ENCODE measurements at places on chromosomes 2 and 18.

- H3K27ac ChIP-seq: no peak overlapping the region
- no peaks in the 10 kb centered on the region for H3K36me3 ChIP-seq
- H3K4me3 ChIP-seq: no peak overlapping the region
- H3K27me3 ChIP-seq: no peaks in the 10 kb centered on the region
These were observed 146.5 kb downstream of the GLI2 start for GRCh38 chr2:120881981-120882788.

DNA sequence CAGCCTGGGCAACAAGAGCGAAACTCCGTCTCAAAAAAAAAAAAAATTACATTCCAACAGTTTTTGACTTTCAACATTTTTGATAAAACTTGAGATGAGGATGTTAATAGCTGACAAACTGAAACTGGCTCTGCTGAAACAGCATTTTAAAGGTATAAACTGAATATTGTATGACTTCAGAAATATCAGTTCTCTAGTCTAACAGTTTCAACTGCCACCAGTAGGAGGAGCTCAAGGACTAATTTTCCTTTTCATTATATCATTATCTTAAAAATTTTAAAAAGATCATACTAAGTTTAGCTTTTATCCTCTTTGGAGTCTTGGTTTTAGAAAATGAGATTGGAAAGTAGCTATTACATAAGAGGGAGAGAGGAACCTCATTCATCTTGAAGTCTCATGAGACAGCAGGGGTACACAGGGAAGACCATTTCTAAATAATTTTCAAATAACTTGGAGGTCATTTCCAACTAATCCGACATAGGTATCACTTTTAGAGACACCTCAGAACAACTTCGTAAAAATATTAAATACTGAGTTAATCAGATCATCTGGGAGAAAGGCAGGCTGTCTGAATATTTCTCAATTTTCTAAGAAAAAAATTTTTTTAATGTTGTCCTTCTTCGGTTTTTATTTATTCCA, 37.6 kb upstream of the MCM6 start:
- no peaks in the 10 kb centered on the region for H3K27me3 ChIP-seq
- no peak overlapping the region for H3K27ac ChIP-seq
- DNase-seq: no peak
- H3K4me1 ChIP-seq: no peaks in the 10 kb centered on the region

GRCh38 chr18:37222999-37223378, 342.6 kb downstream of the CELF4 start:
- H3K4me1 ChIP-seq: no peaks in the 10 kb centered on the region
- H3K27me3 ChIP-seq: no peaks in the 10 kb centered on the region
- no peak overlapping the region for H3K27ac ChIP-seq

GRCh38 chr2:7931808-7932207, 750.0 kb upstream of the ID2 start:
- H3K27ac ChIP-seq: no peak overlapping the region
- no peak overlapping the region for H3K4me3 ChIP-seq
- no peaks in the 10 kb centered on the region for H3K27me3 ChIP-seq
- H3K4me1 ChIP-seq: no peaks in the 10 kb centered on the region
- no peaks in the 10 kb centered on the region for H3K36me3 ChIP-seq

DNA sequence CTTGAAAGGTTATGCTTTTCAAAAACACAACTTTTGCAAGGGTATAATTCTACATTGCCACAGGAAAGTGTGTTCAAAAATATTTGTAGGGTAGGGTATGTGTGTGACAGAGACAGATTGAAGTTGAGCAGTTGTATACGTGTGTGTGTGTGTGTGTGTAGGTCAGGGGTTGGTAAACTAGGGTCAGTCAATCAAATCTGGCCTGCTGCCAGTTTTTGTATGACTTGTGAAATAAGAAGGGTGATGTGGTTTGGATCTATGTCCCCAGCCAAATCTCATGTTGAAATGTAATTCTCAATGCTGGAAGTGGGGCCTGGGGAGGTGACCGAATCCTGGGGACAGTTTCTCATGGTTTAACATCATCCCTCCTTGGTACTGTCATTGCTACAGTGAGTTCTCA, 148.2 kb downstream of the CERS6 start:
- no peak overlapping the region for H3K27ac ChIP-seq
- H3K4me1 ChIP-seq: no peaks in the 10 kb centered on the region
- H3K36me3 ChIP-seq: no peaks in the 10 kb centered on the region
- H3K27me3 ChIP-seq: no peaks in the 10 kb centered on the region
- H3K4me3 ChIP-seq: no peak overlapping the region

DNA sequence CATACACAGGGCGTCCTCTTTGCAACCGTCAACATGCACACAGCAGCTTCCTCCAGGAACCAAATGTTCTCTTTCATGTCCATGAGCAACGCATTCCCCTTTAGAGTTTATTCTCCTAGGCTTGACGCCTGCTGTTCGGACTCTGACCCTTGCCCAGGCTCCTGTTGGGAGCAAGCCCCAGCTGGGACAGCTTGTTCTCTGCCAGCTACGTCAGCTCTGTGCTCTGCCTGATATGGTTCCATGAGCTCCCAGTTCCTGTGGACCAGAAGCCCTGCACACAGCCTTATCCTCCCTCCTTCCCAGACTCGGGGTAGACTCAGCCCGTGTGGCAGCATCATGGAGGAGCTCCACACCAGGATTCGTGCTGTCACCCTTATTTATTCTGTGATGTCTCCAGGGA, 253.1 kb upstream of the PXDN start:
- H3K27ac ChIP-seq: no peak overlapping the region
- no peak overlapping the region for H3K4me3 ChIP-seq
- H3K36me3 ChIP-seq: no peaks in the 10 kb centered on the region

- no peak overlapping the region for H3K4me3 ChIP-seq
- peak overlapping the region; percentile 87 for H3K27ac ChIP-seq
- H3K27me3 ChIP-seq: no peaks in the 10 kb centered on the region
- no peak for DNase-seq
- H3K36me3 ChIP-seq: no peaks in the 10 kb centered on the region
These were observed 13.1 kb downstream of the GNLY start for GRCh38 chr2:85707304-85707703.

GRCh38 chr18:11963991-11964484, 17.3 kb upstream of the IMPA2 start:
- no peak overlapping the region for H3K27ac ChIP-seq
- H3K27me3 ChIP-seq: no peaks in the 10 kb centered on the region
- no peaks in the 10 kb centered on the region for H3K4me1 ChIP-seq
- H3K4me3 ChIP-seq: no peak overlapping the region
- no peak for DNase-seq

- no peak overlapping the region for H3K27ac ChIP-seq
- no peak overlapping the region for H3K4me3 ChIP-seq
- peaks cover 98% of the 10 kb centered on the region for H3K36me3 ChIP-seq
- no peaks in the 10 kb centered on the region for H3K4me1 ChIP-seq
These were observed 23.7 kb downstream of the HEATR5B start for GRCh38 chr2:37060446-37060845.

GRCh38 chr2:127614731-127615130, 31.2 kb upstream of the GPR17 start:
- no peak overlapping the region for H3K4me3 ChIP-seq
- H3K27me3 ChIP-seq: no peaks in the 10 kb centered on the region
- no peaks in the 10 kb centered on the region for H3K4me1 ChIP-seq
- no peak for DNase-seq

DNA sequence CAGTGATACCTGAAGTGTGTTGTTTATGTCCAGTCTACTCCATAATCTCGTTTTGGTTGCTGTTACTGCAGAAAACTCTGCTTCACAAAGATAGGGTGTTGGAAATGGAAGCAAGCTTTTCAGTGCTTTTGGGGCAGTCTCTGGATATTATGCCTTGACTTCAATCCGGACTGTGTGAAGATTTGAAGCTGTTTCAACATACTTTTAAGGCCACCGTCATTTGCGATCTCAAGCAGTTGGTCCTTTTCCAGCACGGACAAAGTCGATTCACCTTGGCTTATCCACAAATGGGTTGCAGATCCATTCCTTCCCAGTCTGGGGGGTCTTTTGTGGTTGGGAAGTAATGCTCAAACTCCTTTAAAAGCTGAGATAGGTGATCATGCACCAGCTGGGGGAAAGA, 20.4 kb downstream of the RBKS start:
- H3K27ac ChIP-seq: no peak overlapping the region
- DNase-seq: no peak
- H3K4me3 ChIP-seq: no peak overlapping the region
- H3K4me1 ChIP-seq: no peaks in the 10 kb centered on the region

GRCh38 chr2:95719473-95720060, 127.8 kb downstream of the TRIM43 start:
- DNase-seq: no peak
- no peak overlapping the region for H3K4me3 ChIP-seq
- H3K27me3 ChIP-seq: no peaks in the 10 kb centered on the region
- no peak overlapping the region for H3K27ac ChIP-seq
- no peaks in the 10 kb centered on the region for H3K4me1 ChIP-seq

- H3K4me1 ChIP-seq: no peaks in the 10 kb centered on the region
- H3K27ac ChIP-seq: no peak overlapping the region
- H3K36me3 ChIP-seq: no peaks in the 10 kb centered on the region
- DNase-seq: no peak
- H3K27me3 ChIP-seq: no peaks in the 10 kb centered on the region
These were observed 11.2 kb upstream of the STK17B start for GRCh38 chr2:196182439-196183171.

DNA sequence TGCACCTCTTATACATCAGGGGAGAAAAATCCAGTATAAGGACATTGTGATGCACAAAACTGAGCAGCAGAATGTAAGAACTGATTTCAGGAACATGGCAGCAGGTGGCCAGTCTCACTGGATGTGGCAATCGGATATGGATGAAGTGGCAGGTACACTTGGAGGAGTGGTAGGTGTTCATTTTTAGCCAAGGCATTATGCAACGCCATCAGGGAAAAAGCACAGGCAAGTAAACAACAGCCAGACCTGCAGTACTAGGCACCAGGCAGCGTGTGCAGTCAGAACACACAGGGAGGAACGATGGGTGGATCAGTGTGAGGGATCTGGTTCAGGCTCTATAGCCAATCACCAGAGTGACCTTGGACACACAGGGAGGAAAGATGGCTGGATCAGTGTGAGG, 77.4 kb upstream of the GCFC2 start:
- H3K36me3 ChIP-seq: no peaks in the 10 kb centered on the region
- no peak overlapping the region for H3K4me3 ChIP-seq
- no peak overlapping the region for H3K27ac ChIP-seq
- no peak for DNase-seq

DNA sequence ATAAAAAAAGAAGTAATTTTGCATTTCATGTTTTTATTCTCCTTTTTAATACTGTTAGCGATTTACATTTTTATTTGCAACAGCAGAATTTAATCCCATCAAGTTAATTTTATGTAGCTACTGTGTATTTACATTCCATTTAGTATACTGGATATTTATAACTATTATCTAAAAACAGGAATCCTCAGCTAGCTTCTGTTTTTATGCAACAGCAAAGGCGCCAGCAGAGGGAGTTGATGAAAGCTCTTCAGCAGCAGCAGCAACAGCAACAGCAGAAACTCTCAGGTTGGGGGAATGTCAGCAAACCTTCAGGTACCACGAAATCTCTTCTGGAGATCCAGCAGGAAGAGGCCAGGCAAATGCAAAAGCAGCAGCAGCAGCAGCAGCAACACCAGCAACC, 26.2 kb upstream of the SNORC start:
- H3K27ac ChIP-seq: no peak overlapping the region
- H3K4me3 ChIP-seq: no peak overlapping the region
- no peak for DNase-seq
- H3K36me3 ChIP-seq: peaks cover 92% of the 10 kb centered on the region

DNA sequence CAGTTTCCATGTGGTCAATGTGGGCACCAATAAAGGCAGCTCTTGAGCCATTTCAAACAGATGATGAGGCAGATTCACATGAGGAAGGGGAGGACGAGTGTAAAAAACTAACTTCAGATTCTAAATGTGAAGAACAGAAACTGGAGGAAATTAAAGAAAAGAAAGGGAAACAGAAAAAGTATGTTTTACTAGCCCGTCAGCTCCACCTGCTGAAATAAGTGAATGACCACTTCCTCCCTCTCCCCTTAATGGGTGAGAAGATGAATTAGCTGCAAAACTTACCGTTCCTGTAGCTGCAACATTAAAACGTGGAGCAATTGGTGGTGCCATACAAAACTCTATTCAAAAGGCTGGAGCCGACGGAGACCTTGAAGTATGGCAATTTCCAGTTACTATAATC, 203.5 kb downstream of the UXS1 start:
- no peaks in the 10 kb centered on the region for H3K36me3 ChIP-seq
- H3K4me3 ChIP-seq: no peak overlapping the region
- H3K4me1 ChIP-seq: no peaks in the 10 kb centered on the region
- no peak overlapping the region for H3K27ac ChIP-seq

DNA sequence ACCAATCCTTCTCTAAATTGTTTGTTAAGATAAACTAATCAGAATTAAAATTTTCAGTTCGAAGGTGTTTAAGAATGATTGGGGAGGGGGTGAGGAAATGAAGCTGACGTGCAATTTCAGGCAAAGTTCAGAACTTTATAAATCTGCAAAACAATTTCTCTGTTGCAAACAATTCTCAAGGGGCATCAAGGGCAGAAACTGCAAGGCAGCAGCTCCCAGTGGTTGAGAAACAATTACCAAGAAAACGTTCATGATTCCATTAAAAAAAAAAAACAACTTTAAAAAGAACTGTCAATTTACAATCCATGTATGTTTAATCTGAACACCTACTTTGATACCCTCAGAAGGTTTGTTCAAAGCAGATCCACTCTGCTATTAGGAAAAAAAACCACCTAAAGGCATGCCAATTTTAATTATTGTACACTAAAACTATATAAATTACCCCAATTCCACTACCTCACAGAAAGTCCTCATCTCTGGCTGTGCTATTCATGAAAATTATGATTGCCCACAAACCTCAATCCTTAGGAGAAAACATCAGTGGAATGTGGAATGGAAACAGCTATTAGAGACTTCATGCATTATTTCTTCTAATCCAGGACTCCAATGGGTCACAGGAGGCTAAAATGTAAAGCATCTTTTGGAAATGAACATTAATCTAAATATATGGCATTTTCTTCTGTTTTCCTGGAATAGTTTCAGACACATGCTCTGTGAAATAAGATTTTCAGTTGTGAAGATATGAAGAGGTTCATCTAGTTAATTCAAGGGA, 119.9 kb upstream of the ACVR1C start:
- H3K36me3 ChIP-seq: no peaks in the 10 kb centered on the region
- H3K27me3 ChIP-seq: no peaks in the 10 kb centered on the region
- DNase-seq: no peak
- peak overlapping the region; percentile 24 for H3K27ac ChIP-seq
- H3K4me3 ChIP-seq: no peak overlapping the region
- peaks cover 22% of the 10 kb centered on the region for H3K4me1 ChIP-seq

- peaks cover 8% of the 10 kb centered on the region for H3K4me1 ChIP-seq
- H3K36me3 ChIP-seq: peaks cover 29% of the 10 kb centered on the region
- H3K4me3 ChIP-seq: peak overlapping the region; percentile 65
- no peak overlapping the region for H3K27ac ChIP-seq
These were observed 1.7 kb downstream of the TP53I3 start for GRCh38 chr2:24082787-24083566.

Measured in psoas muscle (tissue), 8 donors.